ENCODE measurements at places on chromosomes 11 and 22.
A peak's percentile ranks its signal among the peaks of the same experiment; 100 is the strongest.

DNA sequence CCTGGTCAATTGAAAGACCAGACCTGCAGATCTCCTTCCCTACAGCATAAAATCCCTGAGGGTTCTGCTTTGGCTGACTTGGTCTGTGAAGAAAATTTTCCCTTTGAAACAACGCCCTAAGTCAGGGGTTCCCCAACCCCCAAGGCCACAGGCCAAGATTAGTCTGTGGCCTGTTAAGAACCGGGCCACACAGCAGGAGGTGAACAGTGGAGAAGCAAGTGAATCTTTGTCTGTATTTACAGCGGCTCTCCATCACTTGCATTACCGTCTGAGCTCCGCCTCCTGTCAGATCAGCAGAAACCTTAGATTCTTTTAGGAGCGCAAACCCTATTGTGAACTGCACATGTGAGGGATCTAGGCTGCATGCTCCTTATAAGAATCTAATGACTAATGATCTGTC, 38.2 kb downstream of the CCDC83 start:
- H3K27ac ChIP-seq: no peak overlapping the region
- no peaks in the 10 kb centered on the region for H3K27me3 ChIP-seq
- no peak for DNase-seq
- H3K36me3 ChIP-seq: no peaks in the 10 kb centered on the region

- H3K4me3 ChIP-seq: no peak overlapping the region
- H3K4me1 ChIP-seq: no peaks in the 10 kb centered on the region
- DNase-seq: no peak
- H3K36me3 ChIP-seq: peaks cover 11% of the 10 kb centered on the region
- H3K27ac ChIP-seq: no peak overlapping the region
- no peaks in the 10 kb centered on the region for H3K27me3 ChIP-seq
Measured at GRCh38 chr22:17586831-17587440, 23.6 kb downstream of the SLC25A18 start.

- no peaks in the 10 kb centered on the region for H3K36me3 ChIP-seq
- H3K27me3 ChIP-seq: peaks cover 23% of the 10 kb centered on the region
- no peak overlapping the region for H3K27ac ChIP-seq
- DNase-seq: no peak
- no peaks in the 10 kb centered on the region for H3K4me1 ChIP-seq
Measured at GRCh38 chr11:134837166-134837886, 425.3 kb upstream of the B3GAT1 start.

GRCh38 chr11:70570693-70571395, 172.5 kb downstream of the CTTN start:
- H3K36me3 ChIP-seq: no peaks in the 10 kb centered on the region
- H3K27me3 ChIP-seq: no peaks in the 10 kb centered on the region

DNA sequence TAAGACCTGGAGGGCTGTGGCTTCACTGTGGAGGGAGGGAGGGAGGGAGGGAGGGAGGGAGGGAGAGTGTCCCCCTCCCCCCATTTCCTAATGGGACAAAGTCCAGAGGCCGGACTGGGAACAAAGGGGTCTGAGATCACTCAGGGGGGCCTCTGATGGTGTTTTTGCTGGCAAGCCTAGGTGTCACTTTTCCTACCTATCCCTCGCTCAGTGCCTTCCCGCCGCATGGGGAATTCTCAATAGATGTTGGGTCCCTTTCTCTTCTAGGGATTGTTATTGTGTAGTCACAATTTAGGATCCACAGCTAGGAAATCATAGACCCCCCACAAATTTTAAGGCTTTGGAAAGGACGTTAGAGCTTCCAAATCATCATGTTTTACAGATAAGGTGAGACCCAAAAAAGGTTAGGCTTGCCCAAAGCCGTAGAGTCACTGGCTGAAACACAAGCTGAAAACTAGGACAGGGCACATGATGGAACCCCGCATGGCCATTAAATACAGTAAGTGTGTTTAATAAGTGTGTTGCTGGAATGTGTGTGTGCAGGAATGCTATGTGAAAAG, 4.8 kb upstream of the FTH1 start:
- H3K4me3 ChIP-seq: peak overlapping the region; percentile 49
- H3K27ac ChIP-seq: peak overlapping the region; percentile 94
- no peaks in the 10 kb centered on the region for H3K36me3 ChIP-seq
- H3K4me1 ChIP-seq: peaks cover 40% of the 10 kb centered on the region
- H3K27me3 ChIP-seq: no peaks in the 10 kb centered on the region

- H3K27me3 ChIP-seq: no peaks in the 10 kb centered on the region
- no peaks in the 10 kb centered on the region for H3K4me1 ChIP-seq
- H3K27ac ChIP-seq: no peak overlapping the region
- no peak overlapping the region for H3K4me3 ChIP-seq
- H3K36me3 ChIP-seq: no peaks in the 10 kb centered on the region
Measured at GRCh38 chr11:92978271-92979111, 9.0 kb downstream of the MTNR1B start.

DNA sequence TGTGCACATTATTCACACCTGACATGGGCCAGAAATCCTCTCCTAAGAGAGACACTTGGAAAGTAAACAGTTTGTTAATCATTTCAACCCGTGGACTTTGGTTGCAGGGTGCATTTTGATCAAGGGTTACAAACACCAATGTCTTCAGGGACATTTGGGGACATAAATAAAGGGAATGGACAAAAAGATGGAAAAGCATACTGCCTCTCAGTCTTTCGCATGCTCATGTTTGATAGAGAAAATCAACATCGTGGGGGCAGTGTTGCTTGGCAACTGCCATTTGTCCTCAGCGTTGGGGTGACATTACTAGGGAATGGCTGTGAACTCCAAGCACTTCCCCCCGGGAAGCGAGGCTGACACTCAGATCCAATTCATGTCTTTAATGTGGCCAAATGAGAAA, 114.7 kb upstream of the OR4B1 start:
- H3K27ac ChIP-seq: no peak overlapping the region
- H3K4me1 ChIP-seq: peaks cover 21% of the 10 kb centered on the region

- no peaks in the 10 kb centered on the region for H3K36me3 ChIP-seq
- H3K27me3 ChIP-seq: no peaks in the 10 kb centered on the region
- no peak for DNase-seq
- H3K27ac ChIP-seq: no peak overlapping the region
- no peak overlapping the region for H3K4me3 ChIP-seq
Measured at GRCh38 chr11:8967184-8967583, 2.9 kb upstream of the TMEM9B start.
